ENCODE measurements at places on chromosomes 3 and 15.

GRCh38 chr3:190644035-190644434 lies 130.2 kb downstream of the IL1RAP start:
- DNase-seq: no peak

- no peak for DNase-seq
These were observed 608.4 kb upstream of the CFAP20DC start for GRCh38 chr3:59658274-59658673.

DNA sequence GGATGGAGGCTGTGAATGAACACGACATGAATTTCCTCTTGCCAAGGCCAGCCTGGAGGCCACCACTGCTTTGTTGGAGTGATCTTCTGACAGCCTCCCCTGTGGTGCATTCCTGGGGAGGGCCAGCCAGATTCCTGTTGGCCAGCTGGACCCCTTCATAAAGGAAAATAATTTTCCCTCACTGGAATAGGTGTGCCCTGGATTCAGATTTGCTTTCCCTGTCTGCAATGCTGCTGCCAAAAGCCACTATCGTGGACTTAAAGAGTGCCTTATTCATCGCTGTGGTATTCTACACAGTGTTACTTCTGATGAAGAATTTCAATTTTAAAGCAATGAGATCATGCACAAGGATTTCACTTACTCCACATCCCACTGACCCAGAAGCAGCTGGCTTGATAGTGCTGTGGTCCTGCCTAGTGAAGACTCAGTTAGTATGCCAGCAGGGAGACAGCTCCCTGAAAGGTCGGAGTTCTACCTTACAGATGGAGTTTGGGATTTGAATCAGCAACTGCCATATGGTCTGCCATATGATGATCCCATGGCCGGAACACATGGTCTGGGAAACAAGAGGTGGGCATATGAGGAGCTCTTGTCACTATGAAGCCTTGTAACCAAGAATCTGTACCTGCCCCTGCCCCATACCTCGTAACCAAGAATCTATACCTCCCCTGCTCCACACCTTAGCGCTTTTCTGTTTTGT lies 145.2 kb downstream of the KLF13 start:
- DNase-seq: no peak

GRCh38 chr15:51286816-51287215 lies 51.6 kb downstream of the CYP19A1 start:
- DNase-seq: peak; percentile 36

DNA sequence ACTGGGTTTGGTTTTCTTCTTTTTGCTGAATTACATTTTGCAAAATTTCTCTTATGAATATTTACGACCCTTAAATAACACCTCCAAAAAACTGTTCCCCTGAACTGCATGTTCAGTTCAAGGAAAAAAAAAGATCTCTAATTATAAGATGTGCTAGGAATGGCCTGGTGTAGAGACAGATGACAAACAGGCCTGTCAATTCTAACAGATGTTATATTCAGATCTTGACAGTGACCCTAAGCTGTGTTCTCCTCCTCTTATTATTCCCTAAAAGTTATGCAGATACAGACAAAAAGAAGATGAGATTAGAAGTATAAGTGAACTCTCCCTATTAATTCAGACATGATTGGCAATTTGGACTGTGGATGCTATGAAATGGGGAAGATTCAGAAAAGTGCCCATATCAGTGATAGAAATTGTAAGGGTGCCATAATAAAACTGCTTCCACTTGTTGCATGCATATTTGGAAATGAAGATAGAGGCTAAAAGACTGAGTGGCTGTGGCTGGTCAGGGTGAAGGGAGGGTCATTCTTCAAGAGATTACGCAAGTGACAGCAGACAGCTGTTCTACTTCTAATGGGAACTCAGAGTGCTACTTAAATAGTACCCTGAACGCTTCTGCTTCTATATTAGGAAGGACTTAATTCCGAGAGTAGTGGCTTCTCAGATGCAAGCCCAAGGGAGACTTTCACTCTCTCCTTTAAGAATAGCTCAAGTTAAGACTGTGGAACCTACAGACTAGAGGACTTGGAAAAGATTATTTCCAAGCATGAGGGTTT lies 75.5 kb downstream of the ADAMTS9 start:
- no peak for DNase-seq
